ENCODE measurements at places on chromosomes 3 and 15. TPM values are rescaled to one million over a fixed set of nuclear protein-coding genes. Genes with fewer than 3 reads are reported as not detected.
A peak's percentile ranks its signal among the peaks of the same experiment; 100 is the strongest.

- no peak for DNase-seq
These were observed 279.6 kb downstream of the KLF13 start for GRCh38 chr15:31606194-31606669.

- no peak for DNase-seq
These were observed 114.8 kb downstream of the WDR72 start for GRCh38 chr15:53644660-53645059.

GRCh38 chr3:160330109-160330508 is 68.9 kb downstream of the IFT80 start:
- no peak for DNase-seq

DNA sequence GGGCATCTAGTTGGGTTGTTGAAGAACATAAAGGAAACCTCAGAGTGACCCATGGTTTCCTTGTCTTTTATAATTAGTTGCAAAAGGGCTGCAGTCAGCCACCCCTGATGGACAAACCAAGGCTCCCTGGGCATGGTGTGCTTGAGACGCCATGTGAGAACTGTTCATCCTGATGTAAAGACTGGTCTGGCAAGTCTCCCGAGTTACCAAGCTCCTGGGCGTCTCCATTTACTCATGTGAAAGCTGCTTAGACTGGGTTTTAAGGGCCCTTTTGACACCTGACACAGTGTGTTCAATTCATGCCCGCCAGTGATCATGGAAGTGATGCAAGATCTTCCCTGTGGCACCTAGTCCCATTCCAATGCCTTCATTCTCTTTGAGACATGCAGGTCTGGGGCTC is 49.4 kb downstream of the GRK7 start:
- DNase-seq: peak; percentile 38

- no peak for DNase-seq
These were observed 62.5 kb upstream of the SKOR1 start for GRCh38 chr15:67762610-67763368.

DNA sequence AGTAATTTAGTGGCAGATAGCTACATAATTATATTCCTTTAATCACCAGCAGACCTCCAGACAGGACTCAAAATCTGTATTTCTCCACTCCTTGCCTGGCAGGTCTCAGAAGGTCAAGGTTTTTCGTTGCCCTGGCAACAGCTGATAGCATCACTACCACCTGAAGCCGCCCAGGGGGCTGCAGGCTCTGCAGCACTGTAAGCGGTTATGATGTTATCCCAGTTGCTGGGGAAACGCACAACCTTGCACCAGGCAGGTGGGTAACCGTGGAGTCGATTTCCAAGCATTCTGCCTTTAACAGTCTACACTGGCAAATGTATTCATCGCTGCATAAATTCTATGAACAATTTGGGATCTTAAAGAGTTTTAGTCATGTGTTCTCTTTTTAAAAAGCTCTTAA is 756.3 kb downstream of the NTRK3 start:
- no peak for DNase-seq

DNA sequence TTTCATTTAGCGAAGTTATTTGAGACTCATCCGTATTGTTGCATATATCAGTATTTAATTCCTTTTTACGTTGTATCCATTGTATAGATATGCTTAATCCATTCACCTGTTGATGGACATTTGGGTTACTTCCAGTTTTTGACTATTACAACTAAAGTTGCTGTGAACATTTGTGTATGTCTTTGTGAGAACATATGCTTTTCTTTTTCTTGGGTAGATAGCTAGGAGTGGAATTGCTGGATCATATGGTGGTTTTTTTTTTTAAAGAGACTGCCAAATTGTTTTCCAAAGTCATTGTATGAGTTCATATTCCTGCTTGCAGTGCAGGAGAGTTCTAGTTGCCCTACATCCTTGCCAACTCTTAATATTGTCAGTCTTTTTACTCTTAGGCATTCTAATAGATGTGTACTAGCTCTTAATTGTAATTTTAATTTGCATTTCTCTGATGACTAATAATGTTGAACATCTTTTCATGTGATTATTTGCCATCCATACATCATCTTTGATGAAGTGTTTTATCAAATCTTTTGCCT is 37.3 kb downstream of the NR2C2 start:
- DNase-seq: no peak

GRCh38 chr3:39814007-39814406 is 4.6 kb downstream of the MYRIP start:
- no peak for DNase-seq

DNA sequence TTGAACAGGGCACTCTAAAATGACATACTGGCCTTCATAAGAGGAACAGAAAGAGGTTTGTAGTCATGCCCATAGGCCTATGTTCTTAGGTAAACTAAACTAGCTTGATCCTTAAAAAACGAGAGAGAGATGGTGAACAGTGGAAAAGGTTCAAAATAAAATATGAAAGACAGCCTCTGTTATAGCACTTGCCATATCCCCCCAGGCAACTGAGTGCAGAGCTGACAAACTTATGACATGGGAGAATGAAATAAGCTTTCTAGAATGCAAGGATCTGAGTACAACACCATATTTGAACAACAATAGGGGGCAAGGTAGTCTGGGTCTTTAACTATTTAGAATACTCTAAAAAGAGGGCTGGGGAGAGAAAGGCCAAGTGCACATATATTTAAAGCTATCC is 700.6 kb upstream of the CFAP20DC start:
- no peak for DNase-seq

DNA sequence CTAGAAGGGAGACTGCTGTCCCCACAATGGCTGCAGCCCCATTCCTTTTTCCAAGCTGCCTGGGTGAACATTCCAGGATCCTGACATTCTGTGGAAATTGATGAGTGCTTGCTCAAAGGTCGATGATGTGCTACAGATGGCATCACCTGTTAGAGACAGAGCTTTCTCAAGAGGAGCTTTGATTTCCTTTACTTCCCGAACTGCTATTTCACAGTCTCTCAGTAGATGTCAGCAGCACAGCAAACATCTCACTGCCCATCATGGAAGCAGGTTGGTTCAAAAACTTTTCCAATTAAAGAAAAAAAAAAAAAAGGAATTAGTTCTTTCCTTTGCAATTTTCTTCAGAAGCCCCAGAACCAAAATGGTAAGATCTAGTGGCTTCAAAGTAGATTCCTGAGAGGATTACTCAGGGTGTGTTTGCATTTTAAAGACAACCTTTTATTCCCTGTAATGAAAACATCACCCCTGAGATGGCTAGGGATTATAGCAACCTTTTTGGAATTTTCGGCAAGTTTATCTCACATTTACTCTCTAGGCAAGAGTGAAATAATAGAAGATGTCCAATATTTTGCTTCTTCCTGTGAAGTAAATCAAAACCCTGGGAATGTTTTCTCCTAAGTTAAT is 44.8 kb downstream of the POLR2M start:
- no peak for DNase-seq

- no peak for DNase-seq
These were observed 24.9 kb downstream of the KNL1 start for GRCh38 chr15:40618906-40619305.

- DNase-seq: no peak
These were observed 17.9 kb downstream of the TFRC start for GRCh38 chr3:196063971-196064370.

- no peak for DNase-seq
These were observed 230.4 kb upstream of the DCBLD2 start for GRCh38 chr3:99131876-99132275.

GRCh38 chr3:33211444-33211843 is 7.2 kb downstream of the SUSD5 start:
- DNase-seq: no peak

DNA sequence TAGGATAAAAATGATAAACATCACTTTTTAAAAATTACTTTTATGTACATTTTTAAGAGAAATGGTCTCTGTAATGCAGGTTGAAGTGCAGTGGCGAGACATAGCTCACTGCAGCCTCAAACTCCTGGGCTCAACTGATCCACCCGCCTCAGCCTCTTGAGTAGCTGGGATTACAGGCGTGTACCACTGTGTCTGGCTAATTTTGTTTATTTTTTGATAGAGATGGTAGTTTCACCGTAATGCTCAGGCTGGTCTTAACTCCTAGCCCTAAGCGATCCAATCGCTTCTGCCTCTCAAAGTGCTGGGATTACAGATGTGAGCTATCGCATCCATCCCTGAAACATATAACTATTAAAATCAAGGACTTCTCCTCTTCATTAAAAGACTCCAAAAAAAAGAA is 63.1 kb upstream of the CSPG5 start:
- DNase-seq: no peak

DNA sequence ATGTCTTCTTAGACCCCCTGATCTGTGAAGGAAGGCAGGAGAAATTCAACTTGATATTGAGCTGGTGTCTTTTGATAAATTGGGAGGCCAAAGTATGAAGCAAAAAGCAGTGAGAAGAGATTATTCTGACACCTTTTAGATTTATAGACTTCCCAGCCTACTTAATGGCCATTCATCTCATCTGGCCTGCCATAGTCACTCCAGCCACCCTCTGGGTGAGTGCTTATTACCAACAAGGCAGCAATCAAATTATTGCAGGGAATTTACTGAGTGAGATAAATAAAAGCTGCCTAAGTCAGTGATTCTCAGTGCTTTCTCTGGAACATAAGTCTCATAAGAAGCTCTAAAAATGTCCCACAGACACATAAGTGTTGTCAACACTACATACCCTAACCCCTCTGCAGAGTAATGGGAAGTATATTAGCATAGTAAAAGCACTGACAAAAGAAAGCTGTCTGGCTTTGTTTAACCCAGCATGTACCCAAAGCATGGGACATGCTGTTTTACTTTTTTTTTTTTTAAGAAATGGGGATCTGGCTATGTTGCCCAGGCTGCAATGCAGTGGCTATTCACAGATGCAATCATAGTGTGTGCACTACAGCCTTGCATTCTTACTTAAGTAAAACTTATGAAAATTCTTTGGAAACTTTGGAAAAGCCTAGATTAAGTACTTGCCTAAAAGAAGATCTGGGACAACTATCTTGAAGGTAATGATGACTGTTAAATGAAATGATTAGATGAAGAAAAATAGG is 725.3 kb downstream of the TUSC7 start:
- DNase-seq: no peak

- DNase-seq: no peak
These were observed 128.4 kb upstream of the IGF1R start for GRCh38 chr15:98519767-98520550.

GRCh38 chr3:116614795-116615362 is 94.7 kb upstream of the TUSC7 start:
- no peak for DNase-seq

GRCh38 chr15:100645671-100646070 is 43.3 kb downstream of the ASB7 start:
- DNase-seq: no peak

The PROK2 gene
- 1.3 TPM for total RNA-seq

The TRIP4 gene
- total RNA-seq: 16.0 TPM

The MPI gene
- 44.5 TPM for total RNA-seq

The LRRC34 gene
- total RNA-seq: 2.3 TPM

The NMNAT3 gene
- total RNA-seq: 9.7 TPM

The C3orf20 gene
- 0.32 TPM for total RNA-seq

The SLC25A38 gene
- 14.6 TPM for total RNA-seq

The RBMS3 gene
- 49.0 TPM for total RNA-seq

The ROBO2 gene
- 0.11 TPM for total RNA-seq

The GHSR gene
- total RNA-seq: not detected

The KIF7 gene
- 5.8 TPM for total RNA-seq

The CYP1A2 gene
- total RNA-seq: not detected

The TOMM70 gene
- 54.0 TPM for total RNA-seq

The CPN2 gene
- total RNA-seq: 0.35 TPM

The GNAT1 gene
- not detected for total RNA-seq

All from cardiac septum (tissue), 1 donor.